ENCODE measurements at places on chromosomes 1 and 21.

DNA sequence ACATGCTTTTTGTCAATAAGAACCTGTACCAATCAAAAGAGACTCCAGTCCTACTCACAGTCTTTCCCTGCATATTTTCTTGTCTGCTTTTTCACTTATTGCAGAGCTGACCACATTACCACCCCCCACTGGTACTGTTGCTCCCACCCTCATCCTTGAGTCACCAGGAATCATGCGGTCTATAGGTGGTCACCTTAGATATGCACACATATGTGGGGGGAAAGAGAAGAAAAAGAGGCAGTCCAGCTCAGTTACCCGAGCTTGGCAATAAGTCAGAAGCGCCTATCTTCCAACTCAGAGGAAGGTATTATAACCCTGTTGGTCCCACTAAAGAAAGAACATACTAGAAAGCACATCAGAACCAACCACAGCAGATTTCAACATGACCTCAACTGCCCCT lies 119.2 kb downstream of the SMYD2 start:
- no peak for DNase-seq

DNA sequence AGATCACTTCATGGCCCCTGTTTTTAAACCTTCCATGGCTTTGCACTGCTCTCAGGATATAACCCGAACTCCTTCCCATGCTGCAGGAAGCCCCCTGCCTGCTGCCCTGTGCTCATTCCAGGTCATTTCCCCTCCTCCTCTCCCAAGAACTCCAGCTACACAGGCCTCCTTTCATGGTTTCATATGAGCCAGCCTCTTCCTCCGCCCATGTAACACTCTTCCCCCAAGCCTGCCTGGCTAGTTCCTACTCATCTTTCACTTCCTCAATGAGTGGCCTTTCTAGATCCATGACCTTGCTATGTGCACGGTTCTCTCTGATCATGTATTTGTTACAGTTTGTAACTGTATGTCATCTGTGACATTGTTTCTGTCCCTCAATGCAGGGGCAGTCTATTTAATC lies 3.1 kb upstream of the NCF2 start:
- no peak for DNase-seq

GRCh38 chr21:27761623-27762022 lies 794.7 kb upstream of the ADAMTS5 start:
- no peak for DNase-seq

DNA sequence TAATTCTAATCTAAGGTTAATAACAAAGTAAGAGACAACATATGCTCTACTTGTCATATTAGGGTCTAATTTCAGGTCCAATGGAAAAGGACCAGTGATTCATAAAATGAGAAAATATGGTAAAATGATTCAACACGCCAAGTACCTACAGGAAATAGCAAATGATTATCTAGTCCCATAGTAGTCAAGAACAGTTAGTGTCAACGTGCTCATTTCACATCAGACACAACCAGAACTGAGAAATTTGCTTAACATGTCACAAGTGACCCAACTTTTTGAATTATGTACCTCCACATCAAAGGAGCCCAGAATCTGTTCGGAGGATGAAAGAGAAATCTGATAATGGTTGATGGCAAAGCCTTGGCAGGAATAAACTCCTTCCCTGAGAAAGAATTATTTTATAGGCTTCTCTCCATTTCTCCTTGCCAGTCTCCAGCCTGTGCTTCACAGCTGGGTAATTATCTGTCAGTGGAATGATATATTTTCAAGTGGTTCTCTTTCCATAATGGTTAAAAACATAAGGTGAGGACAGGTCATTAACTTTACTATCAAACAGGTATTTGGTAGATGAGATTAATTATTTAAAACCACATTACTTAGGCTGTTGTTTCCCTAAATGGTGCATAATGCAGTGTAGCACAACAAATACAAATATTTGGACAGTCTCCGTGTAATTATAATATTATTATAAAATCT lies 83.2 kb downstream of the APP start:
- DNase-seq = no peak

DNA sequence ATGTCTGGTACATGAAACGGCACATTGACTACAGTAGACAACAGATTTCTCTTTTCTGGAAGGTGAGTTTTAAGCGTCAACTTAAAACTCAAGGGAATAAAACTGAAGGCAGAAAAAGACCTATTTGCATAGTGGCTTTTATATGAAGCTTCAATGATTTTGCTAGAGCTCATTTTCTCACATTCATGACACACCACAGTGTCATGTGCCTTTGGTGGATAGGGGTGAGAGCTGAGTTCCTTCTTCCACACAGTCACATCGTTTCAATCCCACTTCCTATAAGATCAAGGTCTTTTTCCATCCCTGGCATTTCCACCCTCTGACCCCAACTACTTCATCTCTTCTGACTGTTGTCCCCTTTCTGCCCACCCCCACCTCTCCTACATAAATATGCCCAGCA lies 31.0 kb downstream of the IL12RB2 start:
- peak; percentile 61 for DNase-seq

GRCh38 chr1:217139513-217139912 lies 416.3 kb upstream of the ESRRG start:
- no peak for DNase-seq

DNA sequence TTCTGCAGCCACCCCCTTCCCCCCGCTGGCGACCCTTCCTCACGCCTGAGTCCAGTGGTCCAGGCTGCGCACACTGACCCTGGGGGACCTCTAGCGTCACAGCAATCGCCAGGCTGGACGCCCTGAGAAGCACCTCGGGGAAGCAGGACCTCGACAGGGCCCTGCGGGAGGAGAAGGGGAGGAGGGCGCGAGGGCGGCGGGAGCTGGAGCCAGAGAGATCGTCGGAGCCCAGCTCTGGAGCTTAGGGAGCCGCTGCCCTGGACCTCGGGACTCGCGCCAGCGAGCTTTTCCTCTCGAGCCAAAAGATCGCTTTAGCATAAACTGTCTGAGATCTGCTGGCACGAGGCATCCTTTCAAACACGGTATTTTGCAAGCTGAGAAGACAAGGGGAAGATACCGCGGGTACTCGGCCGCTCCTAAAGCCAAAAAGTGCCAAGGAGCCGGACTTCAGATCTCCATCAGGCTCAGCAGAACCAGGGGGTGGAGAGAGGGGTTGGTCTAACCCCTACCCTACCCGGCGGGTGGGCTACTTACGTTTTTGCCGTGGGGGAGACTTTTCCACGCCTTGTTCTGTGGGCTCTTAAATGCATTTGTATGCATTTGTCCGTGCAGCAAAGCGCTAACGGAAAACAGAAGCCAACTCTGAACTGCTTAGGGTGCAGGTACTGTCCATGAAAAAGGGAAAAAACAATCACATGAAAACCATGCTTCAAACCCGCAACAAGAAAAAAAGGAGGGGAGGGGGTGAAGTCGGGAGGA lies 586 bp downstream of the COL24A1 start:
- DNase-seq = peak; percentile 28

- DNase-seq = no peak
Measured at GRCh38 chr1:229104654-229105053, 166.3 kb upstream of the RAB4A start.

- DNase-seq = no peak
Measured at GRCh38 chr1:76142771-76143540, 68.4 kb downstream of the ST6GALNAC3 start.

- DNase-seq = peak; percentile 19
Measured at GRCh38 chr1:214004014-214004413, 16.2 kb downstream of the PROX1 start.

GRCh38 chr1:90902672-90903071 lies 119.2 kb downstream of the ZNF644 start:
- no peak for DNase-seq

- no peak for DNase-seq
Measured at GRCh38 chr1:92299477-92300150, 755 bp downstream of the RPAP2 start.

DNA sequence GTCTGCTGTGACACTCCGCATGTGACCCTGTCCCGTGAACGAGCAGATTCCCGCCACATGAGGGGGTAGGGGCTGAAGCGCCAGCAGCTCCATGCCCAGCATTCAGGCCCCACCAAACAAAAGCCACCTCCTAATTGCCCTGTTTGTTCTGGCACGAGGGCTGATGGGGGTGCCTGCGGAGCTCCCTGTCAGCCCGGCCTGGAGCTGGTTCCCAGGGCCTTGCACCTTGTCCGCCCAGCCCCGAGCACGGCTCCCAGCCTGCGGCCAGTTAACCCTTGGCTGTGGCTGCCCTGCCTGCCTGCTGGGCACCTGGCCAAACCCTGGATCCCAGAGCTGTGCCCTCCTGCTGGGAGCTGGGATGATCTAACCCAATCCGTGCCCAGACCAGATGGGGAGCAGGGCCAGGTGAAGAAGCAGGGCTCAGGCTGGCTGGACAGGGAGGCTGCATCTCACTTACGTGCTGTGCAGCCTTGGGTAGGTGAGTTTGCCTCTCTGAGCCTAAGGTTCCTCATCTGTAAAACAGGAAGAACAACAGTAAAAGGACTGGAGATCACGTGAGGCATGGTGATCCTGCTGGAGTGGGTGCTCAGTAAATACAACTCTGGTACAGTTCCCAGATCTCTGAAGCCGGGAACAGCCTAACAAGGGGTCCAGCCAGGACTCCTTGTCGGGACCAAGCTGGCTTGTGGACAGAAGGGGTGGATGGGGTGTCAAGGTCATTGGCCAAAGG lies 110.9 kb upstream of the IFFO2 start:
- peak; percentile 24 for DNase-seq

DNA sequence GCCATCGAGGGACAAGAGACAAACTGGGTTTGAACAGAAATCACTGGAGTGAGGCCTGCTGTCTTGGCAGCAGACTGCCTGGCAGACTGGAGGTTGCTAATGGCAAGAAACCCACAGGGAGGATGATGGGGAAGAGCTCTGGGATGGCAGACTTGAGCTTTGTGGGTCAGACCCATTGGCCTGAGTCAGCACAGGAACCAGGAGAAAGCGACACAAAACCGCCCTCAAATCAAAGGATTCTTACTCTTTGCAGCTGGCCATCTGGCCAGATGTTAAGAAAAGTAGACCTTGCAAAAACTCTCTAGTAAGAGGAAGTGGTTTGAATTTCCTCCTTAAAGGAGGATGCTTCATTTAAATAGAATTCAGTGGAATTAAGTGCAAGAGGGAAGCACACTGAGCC lies 195.2 kb upstream of the JUN start:
- DNase-seq = peak; percentile 27

DNA sequence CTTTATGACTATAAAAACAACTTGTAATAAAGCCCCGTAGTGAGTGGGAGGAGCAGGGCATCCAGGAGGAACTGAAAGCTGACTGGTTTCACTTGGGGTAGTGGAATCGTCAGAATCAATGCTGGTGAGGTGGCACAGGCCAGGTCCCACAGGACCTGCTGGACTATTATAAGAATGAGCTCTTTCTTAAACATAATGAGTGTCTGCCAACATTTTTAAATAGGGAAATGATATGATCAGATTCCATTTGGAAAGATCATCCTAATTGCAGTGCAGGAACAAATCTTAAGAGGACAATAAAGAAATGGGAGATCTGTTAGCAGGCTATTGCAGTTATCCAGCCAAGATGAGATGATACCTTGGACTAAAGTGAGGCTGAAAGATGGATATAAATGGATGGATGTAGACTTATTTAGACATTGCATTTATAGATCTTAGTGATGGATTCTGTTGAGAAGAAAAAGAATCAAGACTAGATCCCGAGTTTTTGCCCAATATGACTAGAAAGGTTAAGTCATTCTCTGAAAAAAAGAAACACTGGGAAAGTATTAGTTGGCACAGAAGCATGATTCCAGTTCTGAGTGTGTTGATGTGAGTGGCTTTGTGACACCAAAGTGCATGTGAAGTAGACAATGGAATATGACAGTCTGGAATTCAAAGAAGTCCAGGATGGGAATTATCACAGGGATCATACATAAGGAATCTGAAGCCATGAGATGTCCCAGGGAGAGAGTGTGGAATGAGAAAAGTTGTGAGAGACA lies 153.3 kb upstream of the SGIP1 start:
- peak; percentile 18 for DNase-seq

- no peak for DNase-seq
Measured at GRCh38 chr1:179976970-179977651, 22.5 kb downstream of the CEP350 start.

DNA sequence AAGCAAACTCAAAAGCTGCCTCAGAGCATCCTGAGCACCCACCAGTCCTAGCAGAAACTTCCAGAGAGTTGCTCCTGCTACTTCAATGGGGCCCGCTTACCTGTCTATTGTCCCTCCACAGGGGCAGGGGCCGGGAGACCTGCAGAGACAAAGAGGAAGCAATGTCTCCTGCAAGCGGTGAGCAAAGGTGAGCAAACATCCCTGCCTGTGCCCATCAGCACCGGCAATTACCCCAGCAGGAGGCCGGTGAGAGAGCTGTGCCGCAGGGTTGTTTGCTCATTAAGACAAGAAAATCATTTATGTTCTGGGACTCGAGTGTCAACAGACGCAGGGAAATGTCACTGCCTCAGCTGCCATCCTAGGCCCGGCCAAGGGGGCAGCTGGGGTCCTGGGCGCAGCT lies 53.8 kb upstream of the TARDBP start:
- DNase-seq = no peak

DNA sequence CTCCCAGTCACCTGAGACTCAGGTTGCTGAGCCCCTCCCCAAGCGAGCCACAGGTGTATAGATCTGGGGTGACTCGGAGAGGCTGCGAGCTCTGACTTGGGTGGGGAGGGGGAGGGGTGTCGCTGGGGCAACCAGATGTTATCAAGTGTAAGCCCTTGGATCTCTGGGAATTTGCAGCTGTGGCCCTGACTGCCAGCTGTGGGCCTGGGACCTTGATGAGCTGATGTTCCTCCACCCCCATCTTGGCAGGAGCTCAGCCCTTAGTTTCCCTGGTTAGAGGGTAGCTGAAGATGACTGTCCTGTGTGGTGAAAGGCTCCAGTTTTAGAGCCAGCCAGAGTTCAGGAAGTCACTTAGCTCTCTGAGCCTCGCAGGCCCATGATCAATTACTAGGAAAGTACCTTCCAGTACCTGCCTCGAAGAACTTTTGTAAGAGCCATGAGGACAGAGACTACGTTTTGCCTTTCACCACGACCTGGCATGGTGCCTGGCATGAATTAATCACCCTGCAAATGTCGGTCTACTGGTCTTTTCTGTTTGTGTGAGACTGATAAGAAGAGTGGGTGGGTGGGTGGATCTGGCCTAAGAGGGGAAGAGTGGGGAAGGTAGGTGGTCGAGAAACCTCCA lies 55.8 kb downstream of the YARS1 start:
- DNase-seq = peak; percentile 64

GRCh38 chr1:87959236-87959635 lies 630.6 kb downstream of the LMO4 start:
- no peak for DNase-seq

DNA sequence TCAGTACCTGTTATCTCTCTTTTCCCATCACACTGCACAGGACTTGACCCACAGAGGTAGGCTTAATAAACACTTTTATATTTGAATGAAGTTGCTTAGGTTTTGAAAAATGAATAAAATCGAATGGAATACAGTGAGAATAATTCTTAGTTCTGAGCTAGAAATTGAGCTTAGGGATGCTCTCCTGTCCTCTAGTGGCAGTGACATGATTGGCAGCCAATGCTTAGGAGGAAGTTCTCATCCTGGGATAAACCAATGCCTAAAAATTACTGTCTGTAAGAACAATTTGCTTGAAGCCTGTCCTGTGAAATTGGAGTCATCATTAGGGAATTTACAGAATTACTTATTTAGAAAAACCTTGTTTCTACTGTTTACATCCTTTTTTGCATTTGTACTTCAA lies 21.3 kb upstream of the CYP4X1 start:
- no peak for DNase-seq

- DNase-seq = peak; percentile 13
Measured at GRCh38 chr1:184287001-184287400, 99.8 kb upstream of the C1orf21 start.

GRCh38 chr1:91693557-91693956 lies 192.4 kb downstream of the TGFBR3 start:
- no peak for DNase-seq

All from LHCN-M2 (cell line).